ENCODE measurements at places on chromosomes 6 and 20.

DNA sequence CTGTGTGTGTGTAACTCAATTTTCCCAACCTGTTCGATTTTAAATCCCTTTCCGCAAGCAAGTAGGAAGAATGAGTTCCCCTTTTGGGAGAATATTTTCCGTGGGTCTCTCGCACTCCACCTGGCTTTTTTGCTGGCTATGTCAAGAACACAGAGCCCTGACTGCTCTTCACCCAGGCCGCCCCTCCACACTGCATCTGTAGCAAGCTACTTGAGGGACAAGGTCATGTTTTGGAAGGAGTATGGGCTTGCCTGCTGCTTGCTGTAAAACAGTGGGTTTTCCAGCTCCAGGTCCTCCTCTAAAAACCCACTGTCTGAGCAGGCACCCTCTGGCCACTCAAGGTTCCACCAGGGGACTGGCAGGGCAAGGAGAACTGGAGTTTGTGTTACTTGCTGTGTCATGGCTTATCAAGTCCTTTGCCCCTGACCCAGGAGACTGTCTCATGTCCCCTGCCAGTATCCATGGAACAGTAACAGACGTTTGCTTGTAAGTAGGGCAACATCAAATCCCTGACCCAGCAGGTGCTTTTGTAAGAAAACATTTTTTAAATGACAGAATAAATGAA is 35.5 kb upstream of the SYNJ2 start:
- H3K4me3 ChIP-seq, result peak overlapping the region; percentile 19
- H3K36me3 ChIP-seq, result peaks cover 58% of the 10 kb centered on the region
- DNase-seq, result no peak
- peaks cover 38% of the 10 kb centered on the region for H3K4me1 ChIP-seq
- H3K27ac ChIP-seq, result peak overlapping the region; percentile 78

DNA sequence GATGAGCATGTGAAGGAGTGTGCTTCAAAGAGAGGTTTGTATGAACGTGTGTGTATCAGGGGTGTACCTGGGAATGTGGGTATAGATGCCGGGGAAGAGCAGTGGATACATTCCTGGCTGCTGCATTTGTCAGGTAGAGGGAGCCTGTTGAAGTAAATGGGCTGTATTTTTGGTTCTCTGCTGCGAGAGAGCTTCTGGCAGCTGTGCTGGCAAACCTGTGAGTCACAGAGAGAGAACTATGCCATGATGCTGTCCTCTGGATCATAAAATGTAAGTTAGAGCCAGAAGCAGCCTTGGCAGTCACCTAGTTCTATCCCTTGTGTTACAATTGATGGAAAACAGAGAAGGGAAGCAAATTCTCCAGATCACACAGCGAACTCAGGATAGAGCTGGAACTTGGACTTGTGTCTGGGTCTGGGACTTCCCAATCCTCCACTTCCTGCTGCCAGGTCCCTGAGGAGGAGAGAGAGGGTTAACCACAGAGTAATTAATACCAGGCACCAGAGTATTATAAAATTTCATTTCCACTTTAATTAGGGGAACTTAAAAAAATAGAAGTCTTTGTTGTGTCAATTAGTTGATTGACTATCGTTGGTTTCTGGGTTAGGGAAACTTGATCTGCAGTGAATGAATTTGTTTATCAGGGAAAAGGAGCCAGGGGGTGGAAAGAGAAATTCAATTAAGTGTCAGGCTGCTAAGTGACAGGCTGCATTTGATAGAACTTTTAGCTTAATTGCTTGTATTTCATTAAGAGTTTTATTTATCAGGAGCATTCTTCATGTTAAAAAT is 41.1 kb upstream of the GTSF1L start:
- H3K27me3 ChIP-seq, result peaks cover 24% of the 10 kb centered on the region
- H3K27ac ChIP-seq, result no peak overlapping the region
- DNase-seq, result no peak

- peaks cover 2% of the 10 kb centered on the region for H3K27me3 ChIP-seq
- no peak overlapping the region for H3K27ac ChIP-seq
- no peak for DNase-seq
- no peak overlapping the region for H3K4me3 ChIP-seq
- H3K36me3 ChIP-seq, result no peaks in the 10 kb centered on the region
These were observed 755.8 kb downstream of the DHX35 start for GRCh38 chr20:39717936-39718335.

DNA sequence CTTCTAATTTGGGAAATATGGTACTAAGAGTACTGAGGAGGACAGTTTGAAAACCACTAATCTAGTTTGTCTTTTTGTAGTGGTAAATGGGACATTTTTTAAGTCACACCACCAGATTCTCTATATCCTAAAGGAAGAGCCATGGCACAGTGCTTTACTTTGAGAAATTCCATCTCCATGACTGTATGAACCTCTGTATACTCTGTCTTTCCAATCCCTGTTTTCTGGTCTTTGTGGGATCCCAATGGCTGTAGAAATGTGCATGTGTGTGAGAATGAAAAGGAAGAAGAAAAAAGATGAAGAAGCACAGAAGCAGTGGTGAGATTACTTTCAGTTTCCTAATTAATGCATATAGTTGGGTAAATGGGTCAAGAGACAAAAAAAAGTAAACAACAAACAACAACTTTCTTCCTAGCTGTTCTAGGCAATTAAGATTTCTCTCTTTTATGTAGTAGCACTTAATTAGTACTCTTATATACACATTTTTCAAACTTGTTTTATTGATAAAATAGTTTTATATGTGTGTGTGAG is 141.2 kb upstream of the HCRTR2 start:
- no peak for DNase-seq
- no peaks in the 10 kb centered on the region for H3K4me1 ChIP-seq
- no peak overlapping the region for H3K4me3 ChIP-seq
- no peak overlapping the region for H3K27ac ChIP-seq
- H3K36me3 ChIP-seq, result no peaks in the 10 kb centered on the region

DNA sequence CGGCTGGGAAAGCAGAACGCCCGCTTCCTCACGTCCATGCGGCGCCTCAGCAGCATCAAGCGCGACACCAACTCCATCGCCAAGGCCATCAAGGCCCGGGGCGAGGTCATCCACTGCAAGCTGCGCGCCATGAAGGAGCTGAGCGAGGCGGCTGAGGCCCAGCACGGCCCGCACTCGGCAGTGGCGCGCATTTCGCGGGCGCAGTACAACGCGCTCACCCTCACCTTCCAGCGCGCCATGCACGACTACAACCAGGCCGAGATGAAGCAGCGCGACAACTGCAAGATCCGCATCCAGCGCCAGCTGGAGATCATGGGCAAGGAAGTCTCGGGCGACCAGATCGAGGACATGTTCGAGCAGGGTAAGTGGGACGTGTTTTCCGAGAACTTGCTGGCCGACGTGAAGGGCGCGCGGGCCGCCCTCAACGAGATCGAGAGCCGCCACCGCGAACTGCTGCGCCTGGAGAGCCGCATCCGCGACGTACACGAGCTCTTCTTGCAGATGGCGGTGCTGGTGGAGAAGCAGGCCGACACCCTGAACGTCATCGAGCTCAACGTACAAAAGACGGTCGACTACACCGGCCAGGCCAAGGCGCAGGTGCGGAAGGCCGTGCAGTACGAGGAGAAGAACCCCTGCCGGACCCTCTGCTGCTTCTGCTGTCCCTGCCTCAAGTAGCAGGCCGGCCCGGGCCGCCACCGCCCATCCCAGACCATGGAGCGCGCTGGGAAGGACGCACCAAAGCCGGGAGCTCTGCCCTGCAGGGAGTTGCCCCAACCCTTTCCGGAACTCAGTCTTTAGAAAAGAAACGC is 36.7 kb downstream of the STX11 start:
- DNase-seq, result no peak
- H3K27me3 ChIP-seq, result no peaks in the 10 kb centered on the region
- H3K4me3 ChIP-seq, result no peak overlapping the region

GRCh38 chr6:160301339-160301738 is 42.7 kb upstream of the SLC22A2 start:
- no peaks in the 10 kb centered on the region for H3K36me3 ChIP-seq
- H3K4me1 ChIP-seq, result no peaks in the 10 kb centered on the region
- no peak overlapping the region for H3K27ac ChIP-seq
- DNase-seq, result no peak
- H3K4me3 ChIP-seq, result no peak overlapping the region

All from activated naive CD8-positive, alpha-beta T cell treated with anti-CD3 and anti-CD28 coated beads, Interleukin-2, amount 50 U/mL, for 24 hours (primary cell).